ENCODE measurements at places on chromosomes 7 and 10.

GRCh38 chr10:80281784-80282765, 7.4 kb downstream of the MAT1A start:
- DNase-seq, result no peak

DNA sequence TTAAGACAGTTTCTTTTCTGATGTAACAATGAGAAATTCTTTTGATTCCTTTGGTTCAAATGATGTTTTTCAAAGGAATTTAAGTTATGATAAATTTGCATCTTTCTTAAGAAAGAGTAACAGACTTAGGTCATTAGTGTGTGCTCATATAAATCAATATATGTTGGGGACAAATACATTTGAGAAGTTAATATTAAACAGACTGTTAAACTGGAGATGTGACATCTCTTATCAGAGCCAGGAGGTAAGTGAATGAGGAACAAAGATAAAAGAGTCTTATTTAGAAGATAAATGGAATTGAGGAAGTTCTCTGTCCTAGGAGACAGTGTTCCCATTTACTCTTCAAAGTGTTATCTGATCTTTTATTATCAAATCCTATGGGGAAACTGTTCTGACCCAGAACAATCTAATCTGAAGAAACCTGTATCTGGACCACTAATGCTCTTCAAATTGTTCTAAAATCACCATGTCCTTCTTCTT, 104.8 kb upstream of the LAMB4 start:
- DNase-seq, result peak; percentile 47

GRCh38 chr7:66123175-66123528, 8.5 kb downstream of the CRCP start:
- no peak for DNase-seq

GRCh38 chr7:36130236-36130945, 22.7 kb upstream of the EEPD1 start:
- no peak for DNase-seq

DNA sequence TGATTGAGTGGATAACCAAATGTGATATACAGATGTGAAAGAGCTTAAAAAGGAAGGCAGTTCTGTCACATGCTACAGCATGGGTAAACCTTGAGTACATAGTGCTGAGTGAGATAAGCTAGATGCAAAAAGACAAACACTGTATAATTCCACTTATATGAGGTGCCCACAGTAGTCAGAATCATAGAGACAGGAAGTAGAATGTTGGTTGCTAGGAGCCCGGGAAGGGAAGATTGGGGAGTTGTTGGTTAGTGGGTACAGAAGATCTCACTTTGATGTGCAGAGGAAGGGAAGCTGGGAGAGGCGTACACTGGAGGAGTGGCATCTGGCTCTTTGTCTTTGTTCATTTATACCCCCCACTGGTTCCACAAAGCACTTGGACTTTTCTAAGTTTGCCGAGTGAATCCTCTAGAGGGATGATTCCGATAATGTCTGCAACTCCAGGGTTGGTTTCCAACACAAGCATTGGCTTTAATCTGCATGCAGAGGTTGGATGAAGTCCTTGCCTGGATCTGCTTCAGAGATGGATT, 39.5 kb downstream of the TSPAN14 start:
- DNase-seq, result peak; percentile 29

DNA sequence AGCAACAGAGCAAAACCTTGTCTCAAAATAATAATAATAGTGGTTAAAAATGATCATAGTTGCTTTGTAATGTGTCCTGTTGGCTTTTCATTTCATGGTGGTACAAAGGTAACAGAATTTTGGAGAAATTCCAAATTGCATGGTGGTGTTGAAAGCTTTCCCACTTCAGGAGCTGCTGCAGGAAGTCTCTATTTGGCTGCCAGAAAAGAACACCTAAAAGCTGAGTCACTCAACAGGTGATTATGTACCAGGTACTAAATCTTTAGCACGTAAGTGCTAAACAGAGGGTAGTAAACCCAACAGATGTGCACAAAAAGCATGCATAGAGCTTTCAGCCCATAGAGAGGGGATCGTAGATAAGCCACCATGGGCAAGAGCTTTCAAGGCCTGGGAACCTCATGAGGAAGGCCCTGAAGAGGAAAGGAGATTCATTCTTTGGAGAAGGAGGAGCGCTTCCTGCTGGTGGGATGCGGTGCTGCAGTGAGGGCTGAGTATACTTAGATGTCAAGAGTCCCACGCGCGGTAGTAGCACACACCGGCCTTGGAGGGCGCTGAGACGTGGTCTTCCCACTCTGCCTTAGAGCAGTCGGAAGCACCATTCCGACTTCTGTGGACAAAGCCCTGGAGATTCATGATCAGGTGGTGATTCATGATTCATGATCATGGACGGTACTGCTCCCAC, 118.7 kb downstream of the RALA start:
- DNase-seq, result no peak

DNA sequence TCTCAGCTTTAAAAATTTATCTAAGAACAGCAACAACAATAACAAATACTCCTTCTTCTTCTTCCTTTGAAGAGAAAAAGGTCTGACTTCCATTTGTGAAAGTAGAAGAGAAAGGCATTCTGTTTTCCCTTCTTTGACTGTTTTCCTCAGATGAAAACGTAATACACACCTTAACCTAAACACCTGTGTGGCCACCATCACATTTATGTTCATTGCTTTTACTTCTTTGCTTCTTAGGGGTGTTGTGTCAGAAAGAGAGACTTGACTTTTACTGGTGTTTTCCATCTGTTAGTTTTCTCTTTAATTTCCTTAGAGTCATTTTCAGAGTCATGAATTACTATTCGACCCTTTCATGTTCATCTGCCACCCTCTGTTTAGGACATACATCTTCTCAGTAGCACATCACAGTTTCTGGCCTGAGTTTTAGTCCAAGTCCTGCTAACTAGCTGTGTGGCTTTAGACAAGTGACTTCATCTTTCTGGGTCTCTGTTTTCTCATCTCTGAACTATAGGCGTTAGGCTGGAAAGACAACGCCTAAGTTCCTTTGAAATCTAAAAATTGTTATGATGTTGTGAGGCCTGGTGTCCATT, 283.8 kb downstream of the GATA3 start:
- no peak for DNase-seq
